ENCODE measurements at places on chromosomes 4 and X.

DNA sequence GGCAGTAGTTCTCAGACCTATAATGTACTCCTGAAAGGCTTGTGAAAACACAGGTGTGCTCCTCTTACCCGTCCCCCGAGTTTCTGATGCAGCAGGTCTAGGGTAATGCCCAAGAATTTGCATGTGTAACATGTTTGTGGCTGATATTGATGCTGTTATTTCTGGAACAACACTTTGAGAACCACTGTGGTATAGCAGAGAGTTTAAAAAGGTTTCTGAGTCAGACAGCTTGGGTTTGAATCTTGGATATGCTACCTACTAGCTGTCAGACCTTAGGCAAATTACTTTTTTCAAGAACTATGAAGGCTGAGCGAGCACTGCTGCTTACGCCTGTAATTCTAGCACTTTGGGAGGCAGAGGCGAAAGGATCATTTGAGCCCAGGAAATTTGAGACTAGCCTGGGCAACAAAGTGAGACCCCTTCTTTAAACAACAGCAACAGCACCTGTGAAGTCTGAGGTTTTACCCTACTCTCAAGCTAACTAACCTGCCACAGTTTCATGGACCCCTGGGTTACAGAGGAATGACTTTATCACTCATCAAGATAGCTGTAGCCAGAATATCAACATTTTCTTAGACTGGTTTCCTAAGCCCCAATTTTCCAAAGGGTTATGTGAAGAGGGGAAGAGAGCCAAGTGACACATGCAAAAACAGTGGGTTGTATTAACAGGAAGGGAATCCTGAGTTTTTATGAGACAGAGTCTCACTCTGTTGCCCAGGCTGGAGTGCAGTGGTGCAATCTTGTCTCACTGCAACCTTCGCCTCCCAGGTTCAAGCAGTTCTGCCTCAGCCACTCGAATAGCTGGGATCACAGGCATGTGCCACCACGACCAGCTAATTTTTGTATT, 5.1 kb downstream of the AFF1 start:
- peaks cover 60% of the 10 kb centered on the region for H3K4me1 ChIP-seq
- H3K27ac ChIP-seq, result peak overlapping the region; percentile 93
- DNase-seq, result peak; percentile 20
- H3K27me3 ChIP-seq, result no peaks in the 10 kb centered on the region
- no peaks in the 10 kb centered on the region for H3K36me3 ChIP-seq
- peak overlapping the region; percentile 1 for H3K4me3 ChIP-seq

- H3K4me1 ChIP-seq, result no peaks in the 10 kb centered on the region
- DNase-seq, result no peak
- no peaks in the 10 kb centered on the region for H3K27me3 ChIP-seq
Measured at GRCh38 chr4:43425206-43425605, 532.7 kb downstream of the GRXCR1 start.

GRCh38 chr4:177596035-177596434, 153.8 kb upstream of the AGA start:
- no peaks in the 10 kb centered on the region for H3K27me3 ChIP-seq
- H3K27ac ChIP-seq, result no peak overlapping the region
- H3K4me1 ChIP-seq, result no peaks in the 10 kb centered on the region
- no peak overlapping the region for H3K4me3 ChIP-seq
- DNase-seq, result no peak

DNA sequence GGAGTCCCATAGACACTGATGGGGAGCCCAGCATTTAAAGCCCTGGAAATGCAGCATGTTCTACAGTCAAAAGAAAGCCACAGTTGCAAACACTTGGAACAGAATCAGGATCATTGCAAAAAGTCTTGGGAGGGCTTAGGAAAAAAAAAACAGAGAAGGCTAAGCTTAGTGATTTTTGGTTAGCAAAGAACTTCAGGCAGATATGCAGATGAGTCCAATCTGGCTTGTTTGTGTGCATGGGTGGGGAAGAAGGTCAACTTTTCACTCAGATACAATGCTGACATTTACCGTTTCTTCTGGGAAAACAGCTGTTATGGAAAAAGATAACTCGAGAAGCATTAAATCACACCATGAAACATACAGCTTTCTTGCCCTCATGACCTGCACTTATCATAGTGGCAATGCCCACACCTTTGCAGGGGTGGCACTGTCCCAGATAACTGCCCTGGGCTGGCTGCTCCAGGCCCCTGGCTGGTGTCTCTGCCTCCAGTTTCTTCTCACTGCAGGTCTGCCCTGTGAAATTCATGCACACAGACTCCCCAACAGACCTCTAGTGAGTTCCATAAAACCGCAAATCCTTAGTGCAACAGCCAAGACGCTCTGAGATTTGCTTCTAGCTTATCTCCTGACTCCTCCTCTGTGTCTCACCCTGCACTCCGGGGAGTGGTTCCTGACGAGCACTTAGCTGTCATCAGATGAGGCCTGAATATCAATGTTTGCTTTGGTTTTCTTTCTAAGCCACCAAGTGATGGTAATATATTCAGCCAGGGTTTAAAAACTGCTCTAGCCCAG, 99.2 kb downstream of the DRD5 start:
- no peaks in the 10 kb centered on the region for H3K36me3 ChIP-seq
- DNase-seq, result no peak
- no peaks in the 10 kb centered on the region for H3K4me1 ChIP-seq
- H3K27ac ChIP-seq, result no peak overlapping the region
- no peaks in the 10 kb centered on the region for H3K27me3 ChIP-seq

- H3K27ac ChIP-seq, result no peak overlapping the region
- H3K4me3 ChIP-seq, result no peak overlapping the region
- no peaks in the 10 kb centered on the region for H3K27me3 ChIP-seq
- H3K4me1 ChIP-seq, result peaks cover 3% of the 10 kb centered on the region
- no peaks in the 10 kb centered on the region for H3K36me3 ChIP-seq
- DNase-seq, result no peak
Measured at GRCh38 chr4:88660446-88661294, 37.0 kb downstream of the NAP1L5 start.

Measured in naive thymus-derived CD8-positive, alpha-beta T cell (primary cell).